ENCODE measurements at places on chromosomes 2 and 18.

- DNase-seq, result no peak
Observed at GRCh38 chr2:142781146-142781545, 96.3 kb upstream of the KYNU start.

DNA sequence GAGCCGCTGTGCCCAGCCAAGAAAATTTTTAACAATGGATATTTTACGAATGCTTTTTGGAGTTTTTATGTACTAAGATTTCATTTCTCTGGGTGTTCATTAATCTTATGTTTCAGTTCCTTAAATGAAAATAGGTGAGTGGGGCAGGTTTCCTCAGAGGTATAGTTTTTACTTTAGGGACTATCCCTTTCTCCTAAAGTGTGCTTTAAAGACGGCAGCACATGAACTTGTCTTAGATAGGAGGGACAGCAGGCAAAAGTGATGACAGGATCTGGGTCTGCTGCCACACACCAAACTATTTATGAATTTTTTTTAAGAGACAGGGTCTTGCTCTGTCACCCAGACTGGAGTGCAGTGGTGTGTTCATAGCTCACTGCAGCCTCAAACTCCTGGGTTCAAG lies 8.0 kb upstream of the REL start:
- DNase-seq, result no peak

GRCh38 chr2:216486271-216486670 lies 12.4 kb upstream of the RPL37A start:
- DNase-seq, result no peak

DNA sequence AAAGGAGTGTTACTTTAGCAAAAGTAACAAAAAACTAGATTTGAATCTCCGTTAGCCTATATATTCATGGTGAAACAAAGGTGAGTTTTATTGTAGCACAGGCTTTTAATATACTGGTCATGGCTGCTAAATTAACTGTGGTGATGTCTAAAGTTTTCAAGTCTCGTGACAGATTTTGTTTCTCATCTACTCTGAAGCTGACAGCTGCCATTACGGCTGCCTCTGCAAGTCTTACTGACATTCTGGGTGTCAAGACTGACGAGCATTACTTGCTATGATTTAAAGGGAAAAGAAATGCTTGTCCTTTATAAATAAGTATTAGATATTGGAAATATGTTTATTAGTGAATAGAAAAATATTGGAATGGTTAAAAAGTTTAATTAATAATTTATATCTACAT lies 207.7 kb downstream of the DSEL start:
- no peak for DNase-seq

DNA sequence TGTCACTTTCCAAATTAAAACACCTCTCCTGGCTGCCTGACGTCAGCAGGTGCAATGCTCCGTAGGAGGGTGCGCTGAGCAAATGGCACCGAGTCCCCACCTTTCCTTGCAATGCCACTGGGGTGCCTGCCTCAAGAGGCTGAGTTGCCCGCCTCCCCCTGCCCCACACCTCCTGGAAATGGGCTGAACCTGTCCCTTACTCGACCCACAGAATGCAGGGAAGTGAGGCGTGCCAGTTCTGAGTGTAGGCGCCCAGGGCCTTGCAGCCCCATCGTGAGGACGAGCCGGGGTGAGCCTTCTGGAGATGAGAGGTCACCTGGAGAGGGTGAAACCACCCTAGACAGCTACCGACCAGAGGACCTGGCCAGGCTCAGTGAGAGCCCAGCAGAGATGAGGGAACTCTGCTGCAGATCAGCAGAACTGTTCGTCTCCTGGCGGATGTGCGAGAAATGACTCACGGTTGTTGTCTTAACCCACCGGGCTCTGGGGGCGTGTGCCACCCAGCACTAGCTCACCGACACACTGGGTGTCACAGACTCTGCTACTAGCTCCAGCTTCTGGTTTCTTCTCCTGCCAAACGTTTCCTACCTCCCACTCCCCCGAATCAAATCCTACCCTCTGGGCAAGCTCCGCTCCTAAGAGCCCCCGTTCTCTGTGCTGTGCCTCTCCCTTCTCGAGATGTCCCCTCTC lies 168.7 kb upstream of the HDAC4 start:
- DNase-seq, result no peak

Measured in hematopoietic multipotent progenitor cell treated with erythropoietin and hydrocortisone succinate and interleukin-3 and kit ligand, for 8 days (in vitro differentiated cells).